NB4 (cell line): ENCODE measurements at places on chromosomes 4 and X.

- no peak for DNase-seq
Observed at GRCh38 chrX:130304587-130305368, 34.9 kb upstream of the SLC25A14 start.

GRCh38 chr4:185713272-185713671 is 98.7 kb downstream of the SORBS2 start:
- DNase-seq = no peak

DNA sequence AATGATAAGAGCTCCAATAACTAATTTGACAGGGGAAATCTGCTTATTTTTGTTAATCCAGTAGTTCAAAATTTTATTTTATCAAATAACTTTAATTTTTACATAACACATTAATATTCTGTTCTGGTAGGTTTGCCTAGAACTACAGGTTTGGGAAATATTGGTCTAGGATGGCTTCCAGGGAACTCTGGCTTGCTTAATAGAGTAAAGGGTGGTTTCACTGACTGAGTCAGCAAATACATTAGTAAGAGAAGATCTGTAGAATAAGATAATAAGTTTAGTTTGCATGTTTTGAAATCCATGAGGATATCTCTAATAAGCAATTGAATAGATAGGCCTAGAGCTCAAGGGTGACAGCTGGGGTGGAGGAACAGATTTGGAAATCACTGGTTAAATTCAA is 500.7 kb downstream of the ZNF674 start:
- no peak for DNase-seq

GRCh38 chr4:74934888-74935287 is 2.0 kb downstream of the PARM1 start:
- DNase-seq = no peak
